ENCODE measurements at places on chromosomes 1 and 21. TPM values are rescaled to one million over a fixed set of nuclear protein-coding genes. Genes with fewer than 3 reads are reported as not detected.

The C1QA gene
- not detected for total RNA-seq

The LCK gene
- not detected for total RNA-seq

The CCT3 gene
- total RNA-seq, result 1,240 TPM

The LCE2B gene
- total RNA-seq, result not detected

The TEDDM1 gene
- not detected for total RNA-seq

The BGLAP gene
- not detected for total RNA-seq

The RPTN gene
- total RNA-seq, result not detected

The C8B gene
- total RNA-seq, result not detected

The MARK1 gene
- total RNA-seq, result not detected

The CAMK2N1 gene
- 20.5 TPM for total RNA-seq

The LCE1C gene
- not detected for total RNA-seq

GRCh38 chr1:113786069-113786468, 26.2 kb downstream of the RSBN1 start:
- DNase-seq, result no peak

DNA sequence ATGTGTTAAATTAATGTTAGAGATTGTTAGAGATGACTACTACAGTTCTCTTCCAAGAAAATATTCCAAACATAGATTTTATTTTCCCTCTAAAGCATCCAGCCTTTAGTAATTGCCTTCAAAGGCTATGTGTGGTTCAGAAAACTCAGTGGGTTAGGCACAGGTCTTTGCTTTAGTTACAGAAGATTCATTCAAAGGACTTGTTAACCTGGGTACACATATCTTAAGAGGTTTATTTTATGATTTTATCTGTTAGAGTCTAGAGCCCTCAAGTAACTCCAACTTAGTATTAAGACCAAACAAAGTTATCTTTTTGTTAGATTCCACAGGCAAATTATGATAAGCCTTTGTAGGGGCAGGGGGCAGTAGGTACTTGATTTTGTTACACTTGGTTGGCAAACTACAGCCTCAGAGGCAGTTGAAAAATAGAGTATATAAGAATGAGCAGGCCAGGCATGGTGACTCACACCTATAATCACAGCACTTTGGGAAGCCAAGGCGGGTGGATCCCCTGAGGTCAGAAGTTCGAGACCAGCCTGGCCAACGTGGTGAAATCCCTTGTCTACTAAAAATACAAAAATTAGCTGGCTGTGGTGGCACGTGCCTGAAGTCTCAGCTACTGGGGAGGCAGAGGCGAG, 37.9 kb downstream of the CXADR start:
- DNase-seq, result peak; percentile 40

GRCh38 chr1:67053535-67053784, 488 bp downstream of the SLC35D1 start:
- peak; percentile 73 for DNase-seq

DNA sequence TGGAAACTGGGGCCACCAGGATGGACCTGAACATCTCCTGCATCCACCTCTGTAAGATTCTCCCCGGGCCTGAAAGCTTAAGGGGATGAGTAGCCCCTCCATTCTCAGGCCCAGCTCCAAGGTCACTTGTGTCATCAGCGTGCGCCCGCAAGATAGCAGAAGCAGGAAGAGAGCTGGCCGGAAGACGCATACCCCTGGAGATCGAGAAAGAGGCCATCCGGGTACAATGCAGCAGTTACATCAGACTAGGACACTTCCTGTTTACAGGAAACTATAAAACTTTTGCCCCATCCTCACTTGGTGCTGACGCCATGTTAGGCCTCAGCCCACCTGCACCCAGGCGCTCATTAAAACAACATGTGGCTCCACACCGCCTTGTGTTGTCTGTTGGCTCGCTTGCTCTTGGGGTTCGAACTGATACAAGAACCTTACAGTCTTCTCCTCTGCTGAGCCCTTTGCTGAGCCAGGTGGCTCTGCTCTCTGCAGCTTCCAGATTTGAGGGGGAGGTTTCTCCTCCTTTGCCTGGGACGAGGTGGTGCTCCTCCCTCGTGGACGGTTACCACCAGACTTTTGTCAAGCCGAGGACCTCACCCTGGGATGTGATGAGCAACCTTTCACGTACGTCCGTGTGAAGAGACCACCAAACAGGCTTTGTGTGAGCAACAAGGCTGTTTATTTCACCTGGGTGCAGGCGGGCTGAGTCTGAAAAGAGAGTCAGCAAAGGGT, 277.5 kb upstream of the C1orf174 start:
- no peak for DNase-seq

GRCh38 chr1:84959294-84959693, 37.6 kb downstream of the MCOLN2 start:
- no peak for DNase-seq

- DNase-seq, result no peak
Measured at GRCh38 chr1:117146072-117146471, 24.5 kb upstream of the TRIM45 start.

GRCh38 chr1:200670242-200671118, 773 bp upstream of the DDX59 start:
- DNase-seq, result no peak

GRCh38 chr1:217344712-217345111, 286.2 kb downstream of the GPATCH2 start:
- DNase-seq, result no peak

DNA sequence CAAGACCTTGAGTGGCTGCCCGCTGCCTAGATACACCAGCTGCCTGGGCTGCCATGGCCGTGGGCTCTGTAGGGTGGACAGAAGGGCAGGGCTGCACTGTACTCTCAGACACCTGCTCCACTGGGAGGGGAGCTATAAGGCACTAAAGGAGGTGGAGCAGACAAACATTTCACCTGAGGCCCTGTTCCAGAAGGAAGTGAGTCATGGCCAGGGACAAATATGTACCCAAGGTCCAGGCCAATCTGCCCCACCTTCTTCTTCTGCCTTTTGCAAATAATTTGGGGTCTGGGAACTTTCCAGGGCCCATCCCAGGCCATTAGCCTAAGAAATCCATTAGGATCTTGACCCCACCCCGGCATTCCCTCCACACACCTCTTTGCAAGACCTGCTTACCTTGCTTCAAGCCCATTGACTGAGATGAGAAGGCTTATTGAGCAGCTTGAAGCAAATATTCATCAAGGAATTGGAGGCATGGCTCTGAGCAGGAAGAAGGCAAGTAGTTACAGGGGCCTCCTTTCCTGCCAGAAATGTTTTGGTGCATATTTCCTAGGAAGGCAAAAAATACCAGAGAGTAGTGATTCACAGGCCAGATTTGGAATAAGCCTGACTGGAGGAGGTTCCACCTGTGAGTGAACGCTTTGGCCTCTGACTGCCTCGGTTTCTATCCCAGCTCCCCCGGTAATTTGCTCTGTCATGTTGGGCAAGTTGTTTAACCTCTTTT, at the start of gene CAPN8:
CAPN8 (minus strand) TSS at position 110 of the 721 bp plus-strand sequence; CDS start at position 55, 55 bp downstream.
- no peak for DNase-seq

- peak; percentile 62 for DNase-seq
Measured at GRCh38 chr1:12658531-12659453, 14.9 kb downstream of the AADACL4 start.

DNA sequence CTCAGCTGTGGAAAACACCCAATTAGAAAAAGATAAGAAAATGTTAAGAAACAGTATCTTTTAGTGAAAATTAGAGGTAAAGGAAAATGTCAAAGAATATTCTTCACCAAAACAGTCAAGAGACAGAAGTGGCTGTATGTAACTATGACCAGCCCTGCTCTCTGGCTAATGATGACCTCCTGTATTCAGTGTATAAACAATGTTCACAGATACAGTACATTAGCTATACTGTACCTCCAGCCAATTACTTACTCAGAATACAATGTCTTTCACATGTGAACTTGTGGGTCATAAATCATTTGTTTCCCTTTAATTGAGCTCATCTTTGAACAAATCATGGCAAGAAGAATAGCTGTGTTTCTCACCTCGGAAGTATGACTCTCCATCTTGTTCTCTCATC, 432.0 kb downstream of the LMO4 start:
- DNase-seq, result no peak

DNA sequence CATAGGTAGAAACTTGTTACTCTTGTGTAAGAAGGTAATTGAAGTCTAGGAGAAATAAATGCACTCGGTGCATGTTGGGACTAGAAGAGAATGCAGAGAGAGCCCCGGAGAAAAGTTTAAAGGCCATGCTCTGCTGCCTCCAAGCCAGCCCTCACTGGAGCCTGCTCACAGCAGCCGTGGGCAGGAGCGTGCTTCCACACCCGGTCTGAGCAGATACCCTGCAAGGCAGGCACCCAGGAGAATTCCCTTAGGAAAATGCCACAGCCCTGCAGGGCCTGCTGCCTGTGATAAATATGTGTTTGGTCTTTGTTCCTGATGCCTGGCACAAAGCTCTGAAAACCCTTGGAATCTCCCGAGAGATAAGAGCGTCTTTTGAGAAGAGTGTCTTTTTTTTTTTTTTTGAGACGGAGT, 22.8 kb downstream of the C2CD2 start:
- no peak for DNase-seq

DNA sequence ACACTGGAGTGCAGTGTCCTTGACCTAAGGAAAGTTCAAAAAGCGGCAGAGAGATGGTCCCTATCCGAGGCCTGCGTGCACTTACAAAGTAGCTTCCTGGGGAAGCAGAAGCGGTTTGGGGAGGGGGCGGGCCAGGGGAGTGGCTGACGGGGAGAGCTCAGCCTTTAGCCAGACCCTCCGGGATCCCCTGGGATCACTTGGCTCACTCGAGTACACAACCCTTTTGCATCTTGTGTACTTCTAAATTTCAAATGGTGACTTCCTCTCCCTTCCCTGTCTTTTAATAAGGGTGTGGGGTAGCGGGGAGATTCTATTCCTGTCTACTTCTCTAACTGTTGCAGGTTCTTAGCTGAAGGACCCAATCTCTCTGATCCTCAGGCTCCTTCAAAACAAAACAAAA, 18.1 kb upstream of the SNX27 start:
- DNase-seq, result no peak

DNA sequence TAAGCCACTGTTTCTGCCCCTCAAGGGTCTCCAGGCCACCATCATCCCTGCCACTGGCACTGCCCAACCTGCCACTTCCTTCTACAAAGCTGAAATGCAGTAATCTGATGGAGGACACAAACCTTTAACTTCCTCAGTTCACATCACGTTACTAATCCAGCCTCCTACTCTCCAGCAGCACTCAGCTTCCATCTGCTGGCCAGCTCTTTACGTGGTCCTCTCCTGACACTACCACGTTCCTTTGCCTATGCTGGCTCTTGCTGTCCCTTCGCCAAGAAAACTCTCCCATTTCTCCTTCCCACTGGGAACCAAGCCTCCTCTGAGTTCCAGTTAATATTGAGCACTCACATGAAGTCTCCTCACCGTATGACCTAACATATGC, 124.0 kb downstream of the EDEM3 start:
- no peak for DNase-seq

DNA sequence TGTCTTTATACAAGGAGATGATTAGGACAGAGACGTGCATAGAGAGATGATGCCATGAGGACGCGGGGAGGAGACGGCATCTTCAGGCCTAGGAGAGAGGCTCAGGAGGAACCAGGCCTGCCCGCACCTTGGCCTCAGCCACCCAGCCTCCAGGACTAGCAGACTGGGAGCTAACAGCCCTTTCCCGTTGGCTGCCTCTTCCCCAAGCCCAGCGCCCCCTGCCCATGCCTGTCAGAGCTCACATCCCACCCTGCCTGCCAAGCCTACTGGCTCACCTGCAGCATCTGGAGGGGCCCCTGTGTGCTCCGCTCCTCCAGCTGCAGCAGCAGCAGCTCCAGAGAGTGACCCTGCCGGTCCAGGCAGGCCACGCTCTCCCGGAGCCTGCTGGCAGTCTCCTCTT, 4.0 kb upstream of the TRIM11 start:
- DNase-seq, result no peak

DNA sequence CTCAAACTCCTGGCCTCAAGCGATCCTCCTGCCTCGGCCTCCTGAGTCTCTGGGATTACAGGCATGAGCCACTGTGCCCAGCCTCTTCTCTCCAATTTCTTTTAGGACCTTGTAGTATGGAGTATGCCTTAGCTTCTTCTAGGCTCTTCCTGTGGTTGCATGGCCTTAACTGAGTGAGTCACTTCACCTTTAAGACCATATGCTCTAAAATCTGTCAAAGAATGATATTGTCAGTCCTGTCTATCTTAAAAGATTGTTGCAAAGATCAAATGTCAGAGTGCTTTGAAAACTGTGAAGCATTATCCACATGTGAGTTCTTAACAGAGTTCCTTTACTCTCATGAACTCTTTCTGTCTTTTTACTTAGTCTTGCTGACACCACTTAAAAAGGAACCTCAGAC, 37.2 kb downstream of the ATP2B4 start:
- DNase-seq, result no peak

DNA sequence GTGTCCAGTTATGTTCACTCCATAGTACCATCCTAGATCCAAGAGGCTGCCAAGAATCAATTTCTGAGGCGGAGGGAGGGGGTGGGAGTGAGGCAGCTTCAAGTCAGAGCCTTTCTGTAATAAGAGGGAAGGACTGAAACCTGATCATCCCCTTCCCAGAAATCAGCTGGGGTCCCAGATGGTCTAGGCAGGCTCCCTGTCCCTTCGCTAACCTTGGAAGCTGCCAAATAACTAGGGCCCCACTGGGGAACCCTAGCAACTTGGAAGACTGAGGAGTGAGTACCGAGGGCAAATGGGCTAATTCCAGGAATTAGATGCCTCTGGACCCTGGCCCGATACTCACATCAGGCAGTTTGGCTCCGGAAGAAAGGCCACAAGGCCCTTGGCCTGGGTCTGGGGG, 113.3 kb downstream of the NAV1 start:
- no peak for DNase-seq

DNA sequence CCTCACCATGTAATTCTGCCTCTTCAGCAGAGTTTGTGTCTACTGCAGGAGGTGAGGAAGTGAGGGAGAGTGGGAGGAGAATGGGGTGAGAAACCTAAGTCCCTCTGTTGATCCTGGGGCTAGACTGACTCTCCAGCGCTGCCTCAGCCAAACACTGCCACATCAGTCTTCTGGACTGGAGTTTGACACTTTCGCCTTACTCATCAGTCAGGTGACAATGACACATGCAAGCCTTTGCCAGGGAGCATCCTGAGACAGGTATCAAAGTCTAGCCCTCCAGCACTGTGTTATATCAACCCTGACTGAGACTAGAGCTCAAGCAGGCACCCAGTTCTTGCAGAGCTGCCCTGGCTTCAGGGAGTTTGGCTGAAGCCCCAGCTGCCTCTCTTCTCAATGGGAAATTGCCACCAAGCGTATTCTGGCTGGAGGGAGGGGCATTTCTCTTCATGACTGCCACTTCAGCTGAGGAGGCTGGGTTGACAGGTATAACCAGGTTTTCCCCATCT, 33.3 kb upstream of the SUCO start:
- DNase-seq, result peak; percentile 5

DNA sequence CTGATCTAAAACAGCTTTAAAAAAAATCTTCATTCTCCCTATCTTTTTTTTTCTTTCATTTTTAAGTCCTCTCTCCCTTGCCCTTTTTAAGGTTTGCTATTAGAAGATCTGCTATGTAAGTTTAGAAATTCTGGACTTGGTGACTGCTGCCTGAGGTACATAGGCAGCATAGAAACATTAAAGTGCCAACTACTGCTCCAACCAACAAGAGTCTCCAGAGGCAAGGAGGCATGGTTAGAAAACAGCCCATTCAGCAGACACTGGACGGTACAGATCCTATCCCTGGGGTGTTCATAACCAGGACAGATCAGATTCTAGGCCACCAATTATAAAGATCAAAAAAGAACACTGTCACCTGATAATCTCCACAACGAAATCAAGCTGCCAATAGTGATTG, 36.6 kb downstream of the GPR3 start:
- DNase-seq, result no peak

- no peak for DNase-seq
Measured at GRCh38 chr1:147491098-147491497, 50.2 kb upstream of the BCL9 start.

GRCh38 chr1:246875041-246876026, 56.4 kb downstream of the AHCTF1 start:
- peak; percentile 3 for DNase-seq

- DNase-seq, result no peak
Measured at GRCh38 chr21:41374177-41374712, 12.4 kb downstream of the MX2 start.

All from MG63 (cell line).